Activated T-cell treated with anti-CD3 and anti-CD28 coated beads for 24 hours (primary cell): ENCODE measurements at places on chromosomes 12 and 14.

- DNase-seq = peak; percentile 15
These were observed 748 bp downstream of the MAPKAPK5 start for GRCh38 chr12:111842556-111843396.

DNA sequence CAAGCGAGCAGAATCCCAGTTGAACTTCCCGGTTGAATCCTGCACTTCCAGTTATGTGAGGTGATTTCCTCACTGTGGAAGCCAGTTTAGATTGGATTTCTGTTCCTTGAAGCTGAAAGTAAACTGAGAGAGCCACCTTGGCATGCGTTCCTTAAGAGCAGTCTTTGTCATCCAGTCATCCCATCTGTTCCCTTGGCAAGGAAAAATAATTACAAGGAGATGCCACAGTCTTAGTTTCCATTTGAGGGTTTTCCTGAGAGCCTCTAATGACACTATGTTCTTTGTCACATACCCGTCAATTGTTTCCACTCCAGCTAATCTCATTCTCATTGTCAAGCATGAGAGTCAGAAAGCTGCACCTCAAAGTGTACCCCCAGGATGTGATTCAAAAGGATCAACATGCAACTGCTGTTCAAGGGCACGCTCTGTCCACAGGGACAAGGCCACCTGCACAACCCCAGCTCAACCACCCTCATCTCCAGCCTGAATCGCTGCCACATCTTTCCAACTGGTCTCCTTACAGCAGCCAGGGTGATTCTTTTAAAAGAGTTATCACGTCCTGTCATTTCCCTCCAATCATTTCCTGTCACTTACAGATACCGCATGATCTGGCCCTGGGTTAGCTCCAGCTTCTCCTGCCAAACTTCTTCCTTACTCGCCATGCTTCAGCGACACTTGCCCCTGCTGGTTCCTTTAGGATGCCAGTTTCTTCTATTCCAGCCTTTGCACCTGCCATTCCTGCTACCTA, 18.0 kb upstream of the TCP11L2 start:
- no peak for DNase-seq

GRCh38 chr12:93521225-93522080, 51.0 kb upstream of the SOCS2 start:
- DNase-seq = no peak

- DNase-seq = peak; percentile 97
These were observed at the start of gene PSEN1 for GRCh38 chr14:73136387-73137225. Gene PSEN1 (plus strand): TSS chr14:73136507. CDS start chr14:73148020, 11,513 bp downstream.

- no peak for DNase-seq
These were observed 2.0 kb upstream of the AP1G2 start for GRCh38 chr14:23569443-23570151.

DNA sequence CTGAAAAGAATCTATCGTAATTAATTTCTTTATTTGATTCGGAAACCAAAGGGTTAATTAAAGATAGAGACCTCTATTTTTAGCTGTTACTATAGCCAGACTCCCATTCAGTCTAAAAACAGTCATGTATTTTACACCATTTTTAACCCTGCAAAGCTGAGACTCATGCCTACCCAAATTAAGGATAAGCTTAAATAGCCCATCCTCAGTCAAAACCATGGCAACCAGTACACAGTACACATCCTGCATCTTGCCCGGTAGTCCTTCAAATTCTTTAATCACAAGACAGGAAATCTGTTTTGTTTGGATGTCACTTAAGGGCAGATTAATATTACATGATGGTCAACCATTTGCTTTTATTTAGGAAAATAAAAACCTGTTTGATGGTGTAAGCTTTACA, 25.5 kb upstream of the KCNK10 start:
- no peak for DNase-seq

GRCh38 chr12:75259143-75259542, 49.5 kb upstream of the KCNC2 start:
- no peak for DNase-seq

GRCh38 chr14:44962334-44963043, 499 bp downstream of the TOGARAM1 start:
- DNase-seq = peak; percentile 7
